Smooth muscle cell of bladder (primary cell): ENCODE measurements at places on chromosomes 11 and 22. TPM values are rescaled to one million over a fixed set of nuclear protein-coding genes. Genes with fewer than 3 reads are reported as not detected.

Gene ARHGAP20
- total RNA-seq: 6.7 and 9.1 TPM in 2 replicates

Gene CHEK1
- 16.1 and 20.5 TPM in 2 replicates for total RNA-seq

Gene APOBEC3C
- total RNA-seq: 5.6 and 7.5 TPM in 2 replicates

Gene ACR
- not detected in 2 replicates for total RNA-seq

Gene RDX
- 60.3 and 86.4 TPM in 2 replicates for total RNA-seq

Gene PAK1
- 18.2 and 20.7 TPM in 2 replicates for total RNA-seq
